NCI-H446 (cell line): ENCODE measurements at places on chromosomes 5 and 9.

- DNase-seq = peak; percentile 29
Observed at GRCh38 chr5:13659391-13659790, 285.1 kb downstream of the DNAH5 start.

DNA sequence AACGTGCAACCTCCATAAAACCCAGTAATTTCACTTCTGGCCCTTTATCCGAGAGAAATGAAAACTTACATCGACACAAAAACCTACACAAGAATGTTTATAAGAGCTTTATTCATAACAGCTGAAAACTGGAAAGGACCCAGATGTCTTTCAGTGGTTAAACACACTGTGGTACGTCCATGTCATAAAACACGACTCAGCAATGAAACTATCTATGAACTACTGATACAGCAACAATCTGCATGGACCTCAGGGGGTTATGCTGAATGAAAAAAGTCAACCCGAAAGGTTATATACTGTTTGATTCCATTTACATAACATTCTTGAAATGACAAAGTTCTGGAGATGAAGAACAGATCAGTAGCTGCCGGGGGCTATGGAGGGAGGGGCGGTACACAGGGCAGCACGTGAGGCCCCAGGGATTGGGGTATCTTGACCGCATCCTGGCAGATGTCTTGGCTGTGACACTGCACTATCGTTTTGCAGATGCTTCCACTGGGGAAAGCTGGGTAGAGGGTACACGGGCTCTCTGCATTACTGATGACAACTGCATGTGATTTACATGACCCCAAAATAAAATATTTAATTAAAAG lies 4.1 kb downstream of the CCDC127 start:
- no peak for DNase-seq

DNA sequence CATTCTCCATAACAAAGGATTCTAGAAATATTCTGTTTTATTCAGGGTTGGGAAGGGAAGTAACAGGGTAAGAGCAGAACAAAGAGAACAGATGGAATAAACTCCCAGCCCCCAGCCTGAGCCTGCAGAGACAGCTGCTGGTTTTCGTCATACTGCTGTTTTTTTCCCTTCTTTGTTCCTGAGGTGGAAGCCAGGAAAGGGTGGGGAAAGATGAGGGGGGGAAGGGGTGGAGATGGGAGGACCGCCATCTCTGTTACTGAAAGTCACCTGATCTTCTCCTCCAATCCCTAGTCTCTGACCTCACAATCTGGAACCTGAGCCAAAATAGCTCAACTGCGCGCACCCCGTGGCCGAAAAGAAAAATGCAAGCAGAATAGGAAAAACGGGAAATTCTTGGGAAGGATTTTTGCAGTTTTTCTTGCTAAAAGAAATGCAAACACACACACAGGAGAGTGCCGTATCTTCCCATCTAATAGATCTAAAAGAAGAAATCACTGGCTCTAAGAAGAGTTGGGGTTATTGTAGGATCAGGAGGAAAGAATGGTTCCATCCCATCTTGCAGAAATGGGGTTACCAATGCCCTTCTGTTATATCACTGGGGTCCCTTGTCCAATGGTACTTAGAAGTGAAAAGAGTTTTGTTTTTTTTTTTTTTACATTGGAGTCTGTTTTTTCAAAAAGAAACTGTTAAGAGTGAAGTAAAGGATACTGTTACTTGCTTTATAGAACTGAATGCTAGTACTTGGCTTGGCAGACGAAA lies 57.9 kb downstream of the DIAPH1 start:
- peak; percentile 95 for DNase-seq

- no peak for DNase-seq
Observed at GRCh38 chr5:137194300-137194699, 304.8 kb downstream of the SPOCK1 start.

- DNase-seq = no peak
Observed at GRCh38 chr5:173278172-173278571, 43.2 kb upstream of the NKX2-5 start.

- no peak for DNase-seq
Observed at GRCh38 chr9:136996361-136997292, at the start of gene CLIC3. Gene CLIC3, minus strand, starts transcription at chr9:136996568. Its CDS starts 25 bp downstream, at chr9:136996543.

- no peak for DNase-seq
Observed at GRCh38 chr5:135141303-135142268, 107.6 kb upstream of the PITX1 start.

DNA sequence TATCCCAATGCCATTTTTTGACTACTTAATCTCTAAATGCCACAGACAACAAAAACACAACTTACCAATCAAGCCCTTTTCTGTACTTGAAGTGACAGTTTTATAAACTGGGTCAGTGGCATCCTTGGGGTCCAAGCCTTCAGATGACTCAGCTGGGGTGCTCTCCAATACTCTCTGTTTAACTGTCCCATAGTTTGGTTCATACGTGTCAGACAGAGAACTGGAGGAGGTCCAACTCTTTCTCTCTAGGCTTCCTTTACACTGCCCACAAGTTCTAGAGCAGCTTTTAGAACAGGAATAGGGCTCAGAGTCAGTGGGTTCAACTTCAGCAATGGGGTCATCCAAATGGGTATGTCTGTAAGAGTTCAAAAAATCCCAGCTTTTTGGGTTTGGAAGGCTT lies 166.9 kb downstream of the CDC42SE2 start:
- DNase-seq = no peak

- no peak for DNase-seq
Observed at GRCh38 chr5:173778152-173778782, 109.9 kb upstream of the CPEB4 start.

DNA sequence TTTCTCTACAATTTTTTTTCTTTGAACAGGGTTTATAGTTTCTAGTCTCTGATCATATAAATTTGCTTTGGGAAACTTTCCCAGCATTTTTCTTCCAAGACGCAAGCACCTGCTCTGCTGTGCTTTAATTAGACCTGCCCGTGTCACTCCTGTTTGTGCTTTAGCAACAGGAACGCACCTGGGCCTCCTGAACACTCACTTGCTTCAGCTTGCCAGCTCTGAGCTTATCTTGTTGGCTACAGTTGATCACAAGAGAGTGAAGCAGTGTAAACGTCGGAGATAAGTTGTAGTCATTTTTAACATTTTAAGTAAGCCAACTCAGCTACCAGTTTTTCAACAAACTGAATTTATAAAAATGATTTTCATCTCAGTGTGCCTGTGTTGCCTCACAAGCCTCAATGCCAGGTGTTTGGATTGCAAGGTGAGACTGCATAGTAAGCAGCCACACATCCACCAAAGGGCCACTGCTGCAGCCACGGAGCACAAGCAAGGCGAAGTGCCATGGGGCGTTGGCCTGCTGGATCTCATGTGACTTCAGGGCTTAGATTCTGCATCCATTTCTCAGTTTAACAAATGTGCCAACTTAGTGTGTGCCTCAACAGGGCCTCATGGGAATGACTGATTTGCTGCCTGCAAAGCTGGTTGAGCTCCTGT lies 166.9 kb downstream of the TRIO start:
- no peak for DNase-seq

- DNase-seq = no peak
Observed at GRCh38 chr5:31954091-31954490, 220.0 kb downstream of the GOLPH3 start.

GRCh38 chr5:152932621-152933020 lies 527.5 kb upstream of the NMUR2 start:
- DNase-seq = no peak

GRCh38 chr9:74138182-74138581 lies 359.0 kb upstream of the RORB start:
- DNase-seq = no peak

- DNase-seq = no peak
Observed at GRCh38 chr5:60835554-60835953, 8.5 kb downstream of the ELOVL7 start.

DNA sequence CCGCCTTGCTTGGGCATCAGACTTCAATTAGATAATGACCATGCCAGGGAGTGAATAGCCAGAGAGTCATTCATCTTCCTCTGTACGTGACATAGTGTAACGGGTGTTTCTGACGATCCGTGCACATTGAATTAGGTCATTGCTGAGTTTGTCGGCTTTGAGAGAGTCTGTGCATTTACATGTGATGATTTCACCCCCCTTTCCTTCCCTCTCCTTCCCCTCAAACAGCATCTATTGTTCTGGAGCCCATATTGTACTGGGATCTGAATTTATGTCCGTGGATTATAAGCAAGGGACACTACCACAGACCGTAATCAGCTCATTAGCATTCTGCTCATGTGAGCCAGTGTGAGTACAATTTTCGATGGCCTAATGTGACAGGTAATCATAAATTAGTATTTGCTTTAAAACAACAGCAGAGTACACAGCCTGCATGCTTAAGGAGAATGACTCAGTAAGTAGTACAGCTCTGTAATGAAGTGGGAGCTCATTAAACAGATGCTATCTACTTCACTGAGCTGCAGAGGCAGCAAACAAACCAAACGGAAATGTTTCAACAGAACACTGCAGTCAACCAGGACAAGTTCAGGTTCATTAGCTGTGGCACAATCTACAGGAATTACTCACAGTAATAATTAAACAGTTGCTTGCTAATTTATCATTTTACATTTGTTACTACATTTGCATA lies 302.1 kb downstream of the CSNK1G3 start:
- peak; percentile 34 for DNase-seq

DNA sequence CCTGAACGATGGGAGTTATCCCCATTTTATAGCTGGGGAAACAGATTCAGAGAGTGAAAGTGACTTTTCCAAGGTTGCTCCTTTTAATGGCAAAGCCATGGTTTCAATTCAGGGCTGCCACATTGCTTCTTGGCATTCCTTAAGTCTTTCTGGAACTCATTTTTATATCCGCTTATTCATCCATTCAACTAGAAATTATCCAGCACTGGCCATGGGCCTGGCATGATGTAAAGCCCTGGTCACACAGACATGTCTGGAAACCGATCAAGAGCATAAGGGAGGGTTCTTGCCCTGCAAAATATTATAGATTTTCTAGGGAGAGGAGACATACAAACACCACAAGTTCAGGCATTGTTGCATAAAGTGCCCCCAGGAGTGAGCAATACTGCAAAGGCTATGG lies 43.0 kb upstream of the COL15A1 start:
- DNase-seq = peak; percentile 18

- DNase-seq = no peak
Observed at GRCh38 chr9:117074342-117074662, 340.6 kb downstream of the ASTN2 start.

- no peak for DNase-seq
Observed at GRCh38 chr9:120715389-120715924, 1.2 kb upstream of the MEGF9 start.

- DNase-seq = no peak
Observed at GRCh38 chr9:96256800-96257199, 45.2 kb downstream of the HSD17B3 start.

- DNase-seq = no peak
Observed at GRCh38 chr9:136107155-136107952, 11.3 kb downstream of the TMEM250 start.

GRCh38 chr5:68214482-68215207 lies 911 bp upstream of the PIK3R1 start:
- DNase-seq = no peak

DNA sequence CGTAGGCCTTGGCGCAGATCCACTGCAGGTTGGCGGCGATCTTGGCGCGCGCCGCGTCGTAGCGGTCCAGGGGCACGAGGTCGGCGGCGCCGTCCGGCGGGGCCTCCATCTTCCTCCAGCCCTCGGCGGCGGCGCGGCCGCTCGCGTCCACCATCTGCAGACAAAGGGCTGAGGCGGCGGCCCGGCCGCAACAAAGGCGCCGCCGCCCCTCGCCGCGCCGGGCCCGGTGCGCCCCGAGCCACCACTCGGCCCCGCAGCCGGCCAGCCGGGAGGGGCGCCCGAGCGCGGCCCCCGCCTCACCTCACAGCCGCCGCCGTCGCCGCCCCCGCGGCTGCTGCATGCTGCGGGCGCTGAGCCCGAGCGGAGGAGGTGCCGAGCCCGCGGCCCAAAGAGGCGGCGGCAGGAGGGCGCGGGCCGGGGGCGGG lies 328 bp downstream of the CAMSAP1 start:
- no peak for DNase-seq

- DNase-seq = no peak
Observed at GRCh38 chr9:5531101-5531882, 21.0 kb downstream of the PDCD1LG2 start.

- DNase-seq = no peak
Observed at GRCh38 chr9:14021871-14022525, 291.9 kb downstream of the NFIB start.

DNA sequence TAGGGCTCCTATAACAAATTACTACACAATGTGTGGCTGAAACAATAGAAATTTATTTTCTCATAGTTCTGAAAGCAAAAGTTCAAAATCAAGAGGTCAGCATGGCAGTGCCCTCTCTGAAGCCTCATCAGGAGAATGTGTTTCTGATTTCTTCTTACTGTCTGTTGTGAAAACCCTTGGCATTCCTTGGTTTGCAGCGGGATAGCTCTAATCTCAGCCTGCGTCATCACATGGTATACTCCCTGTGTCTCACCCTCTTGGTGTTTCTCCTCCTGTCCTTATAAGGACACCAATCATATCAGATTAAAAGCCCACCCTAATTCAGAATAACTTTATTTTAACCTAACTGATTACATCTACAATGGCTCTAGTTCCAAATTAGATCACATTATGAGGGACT lies 87.5 kb upstream of the CDH9 start:
- no peak for DNase-seq

DNA sequence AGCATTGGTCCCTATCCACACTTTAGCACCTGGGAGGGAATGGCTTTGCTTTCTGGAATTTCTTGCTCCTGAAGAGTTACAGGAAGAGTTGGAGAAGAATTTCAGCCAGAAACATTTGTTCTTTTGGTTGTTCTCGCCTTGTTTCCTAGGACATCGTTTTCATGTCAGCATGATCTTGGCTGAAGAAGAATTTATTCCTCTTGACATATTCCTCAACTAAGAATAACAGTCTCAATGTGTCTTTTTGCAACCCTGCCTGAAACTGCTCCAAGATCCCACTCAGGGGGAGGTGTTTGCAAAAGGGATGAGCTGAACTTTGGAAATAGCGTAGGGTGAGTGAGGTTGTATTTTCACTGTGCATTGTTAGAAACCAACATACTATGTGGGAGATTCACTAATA lies 26.1 kb downstream of the MAMDC2 start:
- DNase-seq = no peak
